COR-L47 (cell line): ENCODE measurements at places on chromosomes 5 and 9.
A peak's percentile ranks its signal among the peaks of the same experiment; 100 is the strongest.

- DNase-seq: peak; percentile 74
Observed at GRCh38 chr9:35756275-35757225, 2.5 kb upstream of the MSMP start.

DNA sequence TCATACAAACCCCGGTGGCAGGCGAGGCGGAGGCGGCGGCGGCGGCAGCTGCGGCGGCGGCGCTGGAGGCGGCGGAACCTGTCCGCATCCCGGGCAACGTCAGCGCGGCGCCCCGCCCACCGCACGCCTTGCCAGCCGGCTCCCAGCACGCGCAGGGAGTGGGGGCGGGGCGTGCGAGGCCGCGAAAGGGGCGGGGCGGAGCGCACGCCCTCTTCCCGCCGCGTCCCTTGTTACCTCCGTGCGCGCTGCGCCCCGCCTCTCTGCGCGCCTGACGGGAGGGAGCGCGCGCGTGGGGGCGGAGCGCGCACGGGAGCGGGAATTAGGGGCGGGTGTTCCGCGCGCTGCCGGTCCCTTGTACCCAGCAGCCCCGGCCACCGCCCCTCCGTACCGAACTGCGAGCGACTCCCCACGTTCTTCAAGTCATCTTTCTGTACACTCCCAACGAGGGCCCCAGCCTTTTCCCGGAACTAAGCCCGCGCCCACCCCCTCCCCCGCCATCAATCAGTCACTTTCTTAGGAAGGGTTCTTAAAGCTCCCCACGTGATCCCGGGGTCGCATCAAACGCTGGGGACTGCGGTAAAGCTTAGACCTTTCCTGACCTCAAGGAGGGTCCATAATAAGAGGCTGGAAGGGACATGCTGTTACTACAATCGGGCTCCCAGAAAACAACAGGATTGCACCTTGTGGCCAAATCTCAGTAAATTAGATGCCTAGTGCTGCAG is at the start of gene AGTPBP1:
AGTPBP1 (minus strand) TSS at position 80 of the 722 bp plus-strand sequence. CDS start 29,421 bp downstream, outside the sequence.
- peak; percentile 92 for DNase-seq

- no peak for DNase-seq
Observed at GRCh38 chr9:78297672-78297961, 692 bp downstream of the PSAT1 start.

GRCh38 chr5:137681191-137681590 is 54.7 kb downstream of the KLHL3 start:
- no peak for DNase-seq

GRCh38 chr5:83767409-83767992 is 46.8 kb upstream of the HAPLN1 start:
- no peak for DNase-seq

GRCh38 chr5:97888439-97888838 is 705.4 kb upstream of the RIOK2 start:
- no peak for DNase-seq

GRCh38 chr9:126430124-126430523 is 103.5 kb downstream of the MVB12B start:
- DNase-seq: no peak

DNA sequence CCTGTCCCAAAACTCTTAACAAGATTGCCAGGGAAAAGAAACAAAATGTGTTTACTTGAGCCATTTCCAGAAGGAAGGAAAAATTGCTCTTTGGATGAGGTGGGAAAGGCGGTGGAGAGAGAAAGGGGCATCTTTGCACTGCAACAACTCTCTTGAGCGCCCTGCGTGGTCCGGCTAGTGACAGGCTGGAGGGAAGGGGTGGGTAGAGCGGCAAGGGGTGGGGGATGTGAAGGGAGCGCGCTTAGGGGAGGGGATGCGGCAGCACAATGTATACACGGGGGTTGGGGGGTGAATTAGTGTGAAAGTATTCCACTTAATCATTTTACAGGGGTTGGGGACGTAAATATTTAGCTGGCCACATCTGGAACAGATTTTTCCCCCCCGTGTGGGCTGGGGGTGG is 1.3 kb downstream of the FGF10 start:
- DNase-seq: no peak

DNA sequence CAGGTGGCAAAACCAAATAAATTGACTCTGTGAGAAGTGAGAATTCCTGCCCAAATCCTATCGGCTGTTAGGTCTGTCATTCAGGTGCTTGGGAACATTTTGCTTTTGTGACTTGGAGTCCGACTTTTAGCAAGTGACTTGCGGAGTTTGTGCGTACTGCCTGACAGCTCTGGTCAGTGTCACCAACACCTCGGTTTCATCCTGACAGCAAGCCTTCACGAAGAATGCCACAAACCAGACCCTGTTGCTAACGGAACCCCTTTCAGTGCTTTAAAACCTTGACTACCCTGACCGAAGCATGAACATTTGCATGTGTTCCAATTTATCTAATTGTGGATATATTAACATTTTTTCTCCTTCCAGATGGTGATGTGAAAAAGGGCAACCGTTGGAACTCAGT is 26.5 kb downstream of the LIX1 start:
- no peak for DNase-seq

DNA sequence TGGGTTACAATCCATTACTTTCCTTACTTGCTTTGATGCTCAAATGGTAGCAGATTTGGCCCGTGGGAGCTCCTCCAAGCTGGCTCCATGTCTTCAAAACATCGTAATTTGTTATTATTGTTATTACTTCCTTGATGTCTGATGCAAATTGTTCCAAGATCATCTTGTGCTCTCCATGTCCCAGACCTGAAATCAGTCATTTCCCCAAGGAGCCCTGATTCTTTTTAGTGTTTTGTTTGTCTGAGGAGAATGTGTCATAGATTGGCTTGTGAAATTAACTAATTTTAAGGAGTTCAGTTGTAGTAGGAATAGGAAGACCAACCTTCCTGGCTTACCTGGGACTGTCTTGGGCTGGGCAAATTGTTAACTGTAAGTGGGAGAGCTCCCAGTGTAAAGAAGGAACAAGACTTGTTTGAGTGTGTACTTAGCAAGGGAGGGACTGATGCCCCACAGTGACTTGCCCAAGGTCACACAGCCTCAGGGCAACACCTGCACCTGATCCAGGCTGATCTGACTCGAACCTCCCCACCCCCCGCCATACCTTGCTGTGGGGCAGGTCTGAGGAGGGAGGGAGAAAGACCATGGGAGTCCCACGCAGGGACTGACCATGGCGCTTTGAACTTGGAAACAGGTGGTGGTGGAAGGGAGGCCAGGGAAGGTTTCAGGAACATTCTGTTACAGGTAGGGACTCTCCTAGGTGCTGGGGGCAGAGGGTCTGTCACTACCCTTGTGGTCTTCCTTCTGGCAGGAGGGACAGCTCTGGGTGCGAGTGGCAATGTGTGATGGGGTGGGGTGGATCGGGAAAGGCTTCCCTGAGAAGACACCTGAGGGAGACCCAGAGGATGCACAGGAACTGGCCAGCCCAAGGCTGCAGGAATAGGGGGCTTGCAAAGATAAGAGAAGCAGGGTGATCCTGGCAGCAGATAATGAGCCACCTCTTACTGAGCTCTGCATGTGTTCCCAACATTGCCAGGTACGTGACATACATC is 2.7 kb upstream of the BICD2 start:
- no peak for DNase-seq

DNA sequence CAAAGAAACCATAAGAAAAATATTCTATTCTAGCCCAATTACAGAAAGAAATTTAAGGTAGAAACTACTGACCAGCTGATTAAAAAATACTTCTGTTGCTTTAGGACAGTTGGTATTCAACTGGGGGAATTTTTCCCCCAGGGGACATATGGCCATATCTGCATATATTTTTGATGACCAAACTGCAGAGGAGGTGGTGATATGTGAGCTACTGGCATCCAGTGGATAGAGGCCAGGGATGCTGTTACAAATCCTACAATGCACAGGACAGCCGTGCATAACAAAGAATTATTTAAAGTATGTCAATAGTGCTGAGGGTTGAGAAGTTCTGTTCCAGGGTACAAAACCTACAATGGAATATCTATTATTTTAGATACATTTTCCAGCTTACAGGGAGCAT is 24.0 kb downstream of the ZFR start:
- no peak for DNase-seq

- no peak for DNase-seq
Observed at GRCh38 chr5:131256507-131256823, 7.4 kb upstream of the CDC42SE2 start.

DNA sequence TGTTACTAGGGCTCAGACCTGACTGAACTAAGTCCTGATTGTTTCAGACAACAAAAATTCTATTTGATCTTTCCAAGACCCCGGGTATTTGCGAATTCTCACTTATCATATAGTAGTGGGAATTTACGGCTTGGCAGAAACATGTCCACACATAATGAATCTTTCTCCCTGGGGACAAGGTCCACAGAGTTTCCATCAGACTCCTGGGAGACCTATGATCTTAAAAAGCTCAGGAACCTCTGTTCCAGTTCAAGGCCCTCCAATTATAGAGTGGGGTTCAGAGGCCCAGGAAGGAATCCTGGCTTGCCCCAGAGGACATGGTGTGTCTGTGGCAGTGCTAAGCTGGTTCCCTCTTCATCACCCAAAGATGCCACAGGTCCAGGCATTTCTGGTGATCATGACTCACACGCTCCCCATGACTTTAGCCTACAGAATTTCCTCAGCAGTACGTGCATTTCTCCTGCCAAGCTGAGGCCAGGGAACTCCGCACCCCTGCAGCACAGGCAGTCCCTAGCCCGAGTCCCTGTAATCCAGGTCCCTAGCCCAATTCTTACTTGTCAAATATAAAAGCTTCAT is 12.6 kb downstream of the RAPGEF1 start:
- DNase-seq: no peak

DNA sequence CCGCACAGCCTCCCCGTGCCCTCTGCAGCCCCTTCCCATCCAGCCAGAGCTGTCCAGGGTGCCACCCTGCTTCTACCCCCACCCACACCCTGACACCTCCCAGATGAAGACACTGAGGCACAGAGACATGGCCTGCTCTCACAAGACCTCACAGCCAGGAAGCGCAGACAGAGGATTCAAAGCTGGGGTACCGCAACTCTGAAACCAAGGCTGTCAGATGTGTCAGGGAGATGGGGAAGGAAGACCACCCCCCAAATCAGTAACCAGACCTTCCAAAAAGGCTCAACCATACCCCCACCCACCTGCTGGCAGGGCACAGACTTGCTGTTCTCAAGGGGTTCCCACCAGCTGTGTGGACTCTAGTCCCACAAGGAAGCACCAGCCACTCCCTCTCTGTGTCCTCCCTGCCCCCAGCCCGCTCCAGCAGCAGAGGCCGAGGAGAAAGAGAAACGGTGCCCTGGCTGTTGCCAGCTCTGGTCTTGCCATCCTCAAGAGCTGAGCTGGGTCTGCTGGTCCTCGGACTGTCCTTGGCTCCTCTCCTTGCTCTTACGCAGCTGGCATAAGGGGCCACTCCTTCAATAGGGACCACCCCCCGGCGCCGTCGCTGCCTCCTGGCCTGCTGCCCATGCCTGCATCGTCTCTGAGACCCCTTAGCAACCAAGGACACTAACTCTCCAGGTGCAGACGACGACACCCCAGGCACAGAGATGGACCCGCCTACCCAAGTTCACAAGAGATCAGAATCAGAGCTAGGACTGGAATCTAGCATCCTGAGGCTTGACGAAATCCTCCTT is 699 bp downstream of the AKNA start:
- DNase-seq: no peak

DNA sequence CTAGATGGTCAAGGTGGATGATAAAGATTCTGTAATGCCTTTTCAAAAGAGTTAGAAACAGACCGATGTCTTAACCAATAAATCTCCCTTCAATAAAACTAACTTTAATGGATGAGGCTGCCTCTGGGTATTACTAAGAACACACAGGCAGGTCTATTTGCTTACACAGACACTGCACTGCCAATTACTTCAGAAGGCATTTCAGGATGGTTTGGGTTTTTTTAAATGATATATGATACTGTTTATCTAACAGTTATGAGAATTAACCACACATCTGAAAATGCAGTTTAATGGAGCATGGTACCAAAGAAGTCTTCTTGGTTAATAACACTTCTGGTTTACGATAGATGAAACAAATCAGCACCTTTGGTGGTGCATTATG is 367.9 kb upstream of the GRAMD2B start:
- DNase-seq: peak; percentile 49

DNA sequence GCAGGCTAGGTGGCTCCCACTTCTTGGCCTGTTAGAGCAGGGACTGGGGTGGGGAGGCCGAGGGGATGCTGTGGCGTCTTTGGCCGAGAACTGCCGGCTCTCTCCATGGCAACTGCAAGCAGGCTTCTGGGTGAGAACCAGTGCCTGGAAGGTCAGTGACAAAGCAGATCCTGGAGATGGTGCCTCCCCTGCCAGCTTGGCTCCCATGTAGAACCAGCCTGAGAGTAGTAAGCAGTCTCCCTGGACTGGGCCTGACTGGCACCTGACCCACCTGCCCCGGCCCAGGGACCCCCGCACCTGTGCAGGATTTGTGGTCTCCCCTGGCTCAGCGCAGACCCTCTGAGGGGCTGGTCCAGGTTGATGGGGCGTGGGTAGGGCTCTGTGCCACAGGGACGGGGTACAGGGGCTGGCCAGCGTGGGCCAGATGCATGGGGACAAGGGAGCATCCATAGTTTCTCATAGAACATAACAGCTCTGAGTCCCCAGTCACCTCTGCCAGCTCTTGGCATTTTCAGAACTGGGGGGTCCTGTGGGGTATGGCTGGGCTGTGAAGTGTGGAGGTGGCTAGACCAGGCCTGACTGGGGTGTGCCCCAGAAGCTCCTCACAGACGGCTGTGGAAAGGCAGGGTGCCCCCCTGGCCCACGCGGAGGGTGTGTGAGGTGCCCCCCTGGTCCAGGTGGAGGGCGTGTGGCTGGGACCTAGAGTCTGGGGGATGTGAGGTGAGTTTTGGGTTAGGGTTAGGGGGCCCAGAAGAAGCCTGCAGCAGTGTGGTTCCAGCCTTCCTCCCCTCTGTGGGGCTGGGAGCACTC is 22.2 kb downstream of the CACNA1B start:
- no peak for DNase-seq

DNA sequence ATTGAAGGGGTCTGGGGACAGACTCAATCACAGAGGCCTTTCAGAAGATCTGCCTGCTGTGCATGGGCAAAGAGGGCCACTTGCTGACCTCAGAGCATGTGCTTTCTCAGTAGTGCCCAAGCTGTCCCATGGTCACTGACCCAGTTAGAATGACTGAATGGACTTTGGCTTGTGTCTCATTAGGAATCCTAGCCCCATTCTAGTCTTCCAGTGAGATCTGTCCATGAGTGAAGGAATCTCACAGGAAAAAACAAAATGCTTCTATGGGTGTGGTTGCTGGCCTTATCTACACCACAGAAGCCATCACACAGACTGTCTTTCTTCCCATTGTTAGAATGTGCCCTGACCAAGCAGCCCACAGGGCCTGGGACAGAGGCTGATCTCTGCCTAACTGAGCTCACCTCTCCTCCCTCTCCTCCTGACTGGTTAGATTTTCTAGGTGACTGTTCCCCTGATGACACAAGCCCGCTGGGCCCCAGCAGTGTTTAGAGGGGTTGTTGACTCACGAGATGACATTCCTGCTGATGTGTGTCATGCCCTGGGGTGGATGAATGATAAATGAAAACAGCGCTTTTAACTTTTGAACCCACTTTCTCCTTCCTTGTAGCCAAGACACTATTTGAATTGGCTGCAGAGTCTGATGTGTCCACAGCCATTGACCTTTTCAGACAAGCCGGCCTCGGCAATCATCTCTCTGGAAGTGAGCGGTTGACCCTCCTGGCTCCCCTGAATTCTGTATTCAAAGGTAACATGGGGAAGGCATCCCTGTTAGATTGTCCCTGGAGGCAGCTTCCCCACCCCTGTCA is 24.8 kb downstream of the TGFBI start:
- DNase-seq: no peak
